ENCODE measurements at places on chromosomes 7 and 10.

DNA sequence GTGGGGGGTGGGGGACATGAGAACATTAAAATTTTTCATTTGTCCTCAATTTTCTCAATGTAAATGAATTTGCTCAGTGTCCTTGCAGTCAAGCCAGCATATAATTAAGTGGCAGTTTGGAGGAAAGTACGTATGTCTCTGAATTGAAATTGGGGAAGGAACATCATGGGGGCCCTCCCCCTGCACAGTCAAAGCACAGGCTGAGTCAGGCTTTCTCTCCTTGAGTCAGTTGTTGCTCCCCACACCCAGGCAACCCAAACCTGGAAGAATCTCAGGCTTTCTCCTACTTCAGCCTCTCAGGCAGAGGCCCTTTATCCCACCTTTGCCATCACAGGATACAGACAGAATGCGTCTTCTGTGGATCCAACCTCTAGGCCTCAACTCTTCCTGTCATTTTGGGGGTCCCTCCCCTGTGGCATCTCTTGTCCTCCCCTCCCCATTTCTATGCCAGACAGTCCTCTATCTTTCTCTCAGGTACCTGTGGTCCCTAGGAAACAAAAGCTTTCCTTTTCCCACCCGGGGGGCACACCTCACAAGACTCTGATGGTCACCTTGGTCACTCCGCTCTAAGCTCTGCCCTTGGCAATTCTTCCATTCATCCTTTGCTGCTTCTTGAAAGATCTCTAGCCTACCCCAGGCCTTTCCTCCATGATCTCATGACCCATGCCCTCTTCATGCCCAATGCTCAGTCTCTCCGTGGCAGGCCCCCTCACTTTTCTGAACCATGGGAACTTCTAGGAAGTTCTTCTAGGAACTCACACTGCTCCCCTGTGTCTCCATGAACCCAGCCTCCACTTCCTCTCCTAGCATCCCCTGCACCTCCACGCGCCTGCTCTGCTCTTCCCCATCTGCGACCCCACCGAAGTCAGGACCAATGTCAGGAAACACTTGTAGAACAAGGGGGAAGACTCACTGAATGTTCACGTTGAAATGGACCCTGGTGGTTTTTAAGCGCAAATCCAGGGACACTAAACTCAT, 40.4 kb downstream of the CREB3L2 start:
- DNase-seq: no peak

- DNase-seq: no peak
Observed at GRCh38 chr10:29533696-29534285, 101.0 kb downstream of the SVIL start.

GRCh38 chr10:93454146-93454545, 28.0 kb downstream of the MYOF start:
- DNase-seq: no peak

GRCh38 chr7:19106241-19107080, 11.0 kb downstream of the TWIST1 start:
- no peak for DNase-seq

- no peak for DNase-seq
Observed at GRCh38 chr10:16866541-16867275, 49.5 kb upstream of the RSU1 start.

GRCh38 chr10:21099291-21100062, 202.4 kb upstream of the NEBL start:
- DNase-seq: no peak

All from GM12892 (cell line).